Right forelimb (tissue), 1 donor: ENCODE measurements at places on chromosomes 3 and 15.
A peak's percentile ranks its signal among the peaks of the same experiment; 100 is the strongest.

GRCh38 chr15:71422530-71423259 is 307.4 kb downstream of the THSD4 start:
- DNase-seq = no peak

- no peak for DNase-seq
Observed at GRCh38 chr3:188212308-188212969, 58.5 kb downstream of the LPP start.

DNA sequence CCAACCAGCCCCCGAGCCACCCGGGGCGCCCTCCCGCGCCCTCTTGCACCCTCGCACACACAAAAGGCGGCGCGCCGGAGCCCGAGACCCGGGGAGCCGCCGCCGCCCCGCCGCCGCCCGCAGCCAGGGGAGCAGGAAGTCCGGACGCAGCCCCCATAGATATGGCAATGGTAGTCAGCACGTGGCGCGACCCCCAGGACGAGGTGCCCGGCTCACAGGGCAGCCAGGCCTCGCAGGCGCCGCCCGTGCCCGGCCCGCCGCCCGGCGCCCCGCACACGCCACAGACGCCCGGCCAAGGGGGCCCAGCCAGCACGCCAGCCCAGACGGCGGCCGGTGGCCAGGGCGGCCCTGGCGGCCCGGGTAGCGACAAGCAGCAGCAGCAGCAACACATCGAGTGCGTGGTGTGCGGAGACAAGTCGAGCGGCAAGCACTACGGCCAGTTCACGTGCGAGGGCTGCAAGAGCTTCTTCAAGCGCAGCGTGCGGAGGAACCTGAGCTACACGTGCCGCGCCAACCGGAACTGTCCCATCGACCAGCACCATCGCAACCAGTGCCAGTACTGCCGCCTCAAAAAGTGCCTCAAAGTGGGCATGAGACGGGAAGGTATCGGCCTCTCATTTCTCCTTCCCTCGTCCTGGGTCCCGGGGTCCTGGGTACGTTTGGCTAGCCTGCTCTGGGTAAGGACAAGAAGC is 1.6 kb downstream of the NR2F2 start:
- peak; percentile 61 for DNase-seq

GRCh38 chr3:77042882-77043281 is 3.0 kb downstream of the ROBO2 start:
- DNase-seq = no peak

DNA sequence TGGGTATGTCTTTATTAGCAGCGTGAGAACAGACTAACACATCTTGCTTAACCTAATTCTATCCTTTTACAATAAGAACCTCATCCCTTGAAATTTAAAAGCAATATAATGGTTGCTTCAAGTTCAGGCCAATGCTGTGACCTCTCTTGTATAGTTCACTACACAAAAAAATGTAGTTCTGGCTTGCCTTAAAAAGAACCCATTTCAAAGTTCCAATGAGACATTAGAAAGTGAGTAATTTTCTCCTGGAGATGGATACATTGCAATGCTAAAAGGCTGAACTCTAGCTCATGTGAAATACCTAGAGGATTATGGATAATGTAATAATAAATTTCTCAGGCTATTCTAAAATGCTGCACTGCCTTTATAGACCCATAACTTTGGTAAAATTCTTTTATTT is 47.8 kb downstream of the ATP13A4 start:
- DNase-seq = no peak

DNA sequence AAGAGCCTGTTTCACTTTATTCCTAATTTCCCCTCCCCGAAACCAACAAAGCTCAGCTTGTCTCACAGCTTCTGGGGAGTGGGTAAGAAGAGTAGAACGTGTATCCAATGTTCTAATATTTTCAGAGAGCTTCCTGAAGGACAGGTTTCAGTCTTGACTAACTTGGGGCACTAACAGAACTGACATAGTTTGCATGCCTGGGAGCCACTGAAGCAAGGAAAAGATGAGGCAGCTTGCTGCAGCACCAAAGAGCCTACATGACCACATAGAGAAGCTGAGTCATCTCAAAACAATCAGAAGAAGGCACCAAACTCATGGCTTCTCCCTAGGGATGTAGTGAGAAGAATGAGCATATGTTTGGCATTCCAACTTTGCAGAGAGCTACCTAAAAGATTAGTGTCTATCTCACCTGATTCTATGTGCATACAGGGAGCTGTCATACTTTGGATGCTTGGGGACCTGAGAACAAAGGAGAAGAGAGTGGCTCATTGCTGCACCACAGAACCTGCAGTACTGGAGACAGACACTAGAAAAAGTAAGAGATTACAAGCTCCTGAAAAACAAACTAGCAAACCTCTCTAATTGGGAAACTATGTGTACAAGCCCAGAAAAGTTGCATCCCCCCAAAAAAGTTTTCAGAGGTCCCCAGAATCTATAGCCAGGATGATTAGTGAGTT is 86.9 kb downstream of the DCLK3 start:
- DNase-seq = no peak

DNA sequence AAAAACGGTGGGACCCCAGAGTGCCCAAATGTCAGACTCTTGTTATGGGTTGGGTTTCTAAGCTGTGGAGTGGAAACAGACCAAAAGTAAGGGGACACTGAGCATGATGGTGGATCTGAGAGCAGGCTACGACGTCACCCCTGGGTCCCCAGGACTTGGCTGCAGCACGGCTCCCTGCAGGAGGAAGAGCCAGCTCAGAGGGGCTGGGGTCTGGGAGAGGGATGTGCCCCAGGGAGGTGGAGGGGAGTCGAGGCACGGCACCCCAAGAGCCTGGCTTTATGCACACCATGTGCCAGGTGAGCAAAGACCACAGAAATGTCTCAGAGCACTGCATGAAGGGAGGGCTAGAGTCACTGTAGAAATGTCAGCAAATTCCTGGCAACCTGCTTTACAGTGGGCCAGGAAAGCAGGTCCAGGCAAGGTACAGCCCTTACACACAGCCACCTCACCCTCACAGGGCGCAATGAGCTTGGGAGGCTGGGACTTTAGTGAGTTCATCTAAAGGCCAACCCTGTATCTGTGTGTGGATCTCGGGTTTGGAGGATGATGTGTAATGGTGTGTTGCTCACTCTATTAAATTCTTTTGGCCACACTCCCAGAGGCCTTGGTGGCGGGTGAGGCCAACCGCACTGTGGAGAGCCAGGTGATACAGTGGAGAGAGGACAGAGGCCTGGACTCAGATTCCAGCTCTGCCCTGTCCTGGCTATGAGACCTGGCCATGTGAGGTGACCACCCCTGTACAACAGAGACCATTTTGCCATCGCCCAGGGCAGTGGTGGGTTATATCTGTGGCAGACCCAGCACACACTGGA is 14.1 kb downstream of the CTSH start:
- no peak for DNase-seq

GRCh38 chr3:124431331-124431994 is 298.8 kb upstream of the UMPS start:
- DNase-seq = no peak

GRCh38 chr3:138943724-138944653 is 2.9 kb downstream of the FOXL2 start:
- DNase-seq = peak; percentile 65

- no peak for DNase-seq
Observed at GRCh38 chr3:11607816-11608215, 35.9 kb downstream of the VGLL4 start.

GRCh38 chr3:58251631-58252035 is 14.0 kb downstream of the ABHD6 start:
- DNase-seq = no peak

DNA sequence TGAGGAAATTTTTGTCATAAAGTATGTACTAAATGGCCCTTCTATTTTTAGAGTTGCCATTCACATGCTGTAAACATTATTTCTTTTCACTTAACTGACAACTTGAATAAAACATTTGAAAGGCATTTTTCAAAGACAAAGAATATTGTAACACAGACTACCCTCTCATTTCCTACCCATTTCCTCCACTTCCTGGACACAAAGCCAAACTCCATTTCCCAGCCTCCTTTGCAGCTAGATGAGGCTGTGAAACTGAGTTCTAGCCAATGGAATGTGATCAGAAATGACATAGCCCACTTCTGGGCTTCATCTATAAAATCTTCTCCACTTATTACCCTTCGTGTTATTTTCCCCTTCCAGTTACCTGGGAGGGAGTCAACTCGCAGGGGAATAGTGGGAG is 288.9 kb upstream of the DPH6 start:
- DNase-seq = no peak

- DNase-seq = no peak
Observed at GRCh38 chr15:47811172-47811571, 93.9 kb downstream of the SEMA6D start.

DNA sequence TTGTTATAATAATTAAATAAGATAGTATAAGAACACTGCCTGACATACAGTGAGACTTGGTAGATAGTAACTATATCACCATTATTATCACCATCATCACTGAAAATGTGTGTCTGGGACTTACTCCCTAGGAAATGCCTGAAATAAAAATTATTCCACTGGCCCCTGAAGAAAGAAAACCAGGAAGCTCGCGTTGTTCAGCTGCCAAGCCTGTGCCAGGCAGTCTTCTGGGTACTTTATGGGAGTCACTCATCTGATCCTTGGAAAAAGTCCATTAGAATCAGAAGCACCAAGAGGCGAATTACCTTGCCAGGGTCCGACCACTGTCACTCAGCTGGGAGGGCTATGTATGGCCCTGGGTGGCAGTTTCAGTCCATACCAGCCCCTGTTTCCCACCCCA is 220.3 kb upstream of the TPM1 start:
- no peak for DNase-seq

DNA sequence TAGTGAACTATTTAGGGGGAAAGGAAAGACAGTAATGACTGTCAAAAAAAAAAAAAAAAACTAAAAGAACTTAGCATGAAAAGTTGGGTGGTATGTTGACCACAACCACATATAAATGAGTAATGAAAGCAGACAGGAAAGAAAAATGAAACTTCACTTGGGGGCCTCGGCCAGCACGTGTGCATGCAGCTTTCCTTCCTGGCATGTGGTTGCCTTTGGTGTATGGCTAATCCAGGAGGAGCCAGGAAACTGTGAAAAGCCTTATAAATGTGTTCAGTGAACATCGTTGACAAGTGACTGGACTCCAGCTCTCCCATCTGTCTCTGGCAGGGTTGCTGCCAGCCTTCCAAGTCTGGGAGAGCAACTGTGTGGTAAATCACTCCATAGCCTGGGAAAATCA is 195.1 kb downstream of the DTWD1 start:
- peak; percentile 48 for DNase-seq

GRCh38 chr15:58233341-58233740 is 95.2 kb downstream of the AQP9 start:
- DNase-seq = no peak

- DNase-seq = no peak
Observed at GRCh38 chr3:114034787-114035545, 21.4 kb downstream of the CCDC191 start.

- DNase-seq = no peak
Observed at GRCh38 chr3:130316169-130316568, 29.3 kb upstream of the COL6A5 start.
